ENCODE measurements at places on chromosomes 2 and 18.

- no peak for DNase-seq
These were observed 157.9 kb upstream of the TTC39C start for GRCh38 chr18:23856466-23857163.

GRCh38 chr2:69119104-69119894, 106.3 kb downstream of the ANTXR1 start:
- no peak for DNase-seq

DNA sequence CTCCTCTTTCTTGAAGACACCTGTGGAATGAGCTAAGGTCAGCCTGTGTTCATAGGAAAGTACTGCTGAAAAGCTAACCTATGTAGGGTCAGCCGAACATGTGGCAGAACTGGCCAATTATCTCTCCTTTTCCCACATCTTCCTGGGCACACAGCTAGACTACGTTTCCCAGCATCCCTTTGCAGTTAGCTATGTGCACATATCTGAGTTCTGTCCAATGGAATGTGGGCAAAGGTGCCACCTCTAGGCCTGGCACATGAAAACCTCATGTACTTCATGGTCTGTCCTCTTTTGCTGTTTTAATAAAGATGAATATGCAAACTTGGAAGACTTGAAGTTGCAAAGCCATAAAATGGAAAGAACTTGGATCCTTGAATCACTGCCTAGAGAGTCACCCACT, 352.6 kb downstream of the TNS1 start:
- DNase-seq, result no peak

- DNase-seq, result no peak
These were observed 50.9 kb upstream of the KCNE4 start for GRCh38 chr2:223000872-223001796.

- DNase-seq, result no peak
These were observed 18.6 kb downstream of the SERPINE2 start for GRCh38 chr2:224020523-224020922.

DNA sequence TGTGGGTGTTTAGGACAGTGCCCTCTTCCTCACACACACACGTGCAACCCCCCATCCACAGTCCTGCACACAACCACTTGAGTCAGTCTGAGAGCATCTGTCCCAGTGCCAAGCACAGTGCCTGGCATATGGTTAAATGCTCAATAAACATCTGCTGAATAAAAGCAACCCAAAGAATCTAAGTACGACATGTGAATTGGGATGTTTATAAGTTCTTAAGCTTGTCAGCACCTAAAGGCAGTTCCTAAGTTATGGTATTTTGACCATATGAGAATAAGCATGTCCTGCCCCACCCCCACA, 37.8 kb downstream of the CAPN13 start:
- DNase-seq, result no peak

DNA sequence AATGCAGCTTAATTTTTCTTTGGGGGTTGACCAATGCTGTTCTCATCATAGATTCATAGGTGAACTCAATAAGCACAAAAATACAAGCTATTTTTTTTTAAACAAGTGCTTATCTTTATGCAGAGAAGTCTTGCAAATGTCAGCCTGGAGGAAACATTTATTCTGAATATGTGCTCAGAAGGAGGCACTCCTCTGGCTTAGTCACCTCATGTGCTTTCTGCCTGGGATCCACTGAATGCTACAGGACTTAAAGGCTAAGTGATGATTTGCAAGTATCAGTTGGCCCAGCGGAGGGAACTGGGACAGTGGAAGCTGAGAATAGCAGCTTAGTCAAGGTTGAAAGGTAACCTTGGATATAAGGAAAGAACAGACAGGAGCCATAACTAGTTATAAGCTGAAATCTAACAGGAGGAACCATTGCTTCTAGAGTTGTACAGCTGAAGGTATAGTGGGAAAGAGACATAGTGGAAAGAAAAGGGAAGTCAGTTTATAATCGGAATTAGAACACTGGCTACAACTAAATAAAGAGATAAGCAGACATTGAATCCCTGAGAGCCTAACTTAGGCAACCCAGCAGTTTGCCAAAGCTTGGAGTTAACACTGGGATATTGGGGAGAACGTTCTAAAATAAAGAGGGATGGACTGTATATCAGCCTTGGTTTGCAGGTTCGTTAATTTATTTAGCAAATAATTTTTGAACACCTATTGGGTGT, 488.7 kb downstream of the SUCLG1 start:
- DNase-seq, result no peak

DNA sequence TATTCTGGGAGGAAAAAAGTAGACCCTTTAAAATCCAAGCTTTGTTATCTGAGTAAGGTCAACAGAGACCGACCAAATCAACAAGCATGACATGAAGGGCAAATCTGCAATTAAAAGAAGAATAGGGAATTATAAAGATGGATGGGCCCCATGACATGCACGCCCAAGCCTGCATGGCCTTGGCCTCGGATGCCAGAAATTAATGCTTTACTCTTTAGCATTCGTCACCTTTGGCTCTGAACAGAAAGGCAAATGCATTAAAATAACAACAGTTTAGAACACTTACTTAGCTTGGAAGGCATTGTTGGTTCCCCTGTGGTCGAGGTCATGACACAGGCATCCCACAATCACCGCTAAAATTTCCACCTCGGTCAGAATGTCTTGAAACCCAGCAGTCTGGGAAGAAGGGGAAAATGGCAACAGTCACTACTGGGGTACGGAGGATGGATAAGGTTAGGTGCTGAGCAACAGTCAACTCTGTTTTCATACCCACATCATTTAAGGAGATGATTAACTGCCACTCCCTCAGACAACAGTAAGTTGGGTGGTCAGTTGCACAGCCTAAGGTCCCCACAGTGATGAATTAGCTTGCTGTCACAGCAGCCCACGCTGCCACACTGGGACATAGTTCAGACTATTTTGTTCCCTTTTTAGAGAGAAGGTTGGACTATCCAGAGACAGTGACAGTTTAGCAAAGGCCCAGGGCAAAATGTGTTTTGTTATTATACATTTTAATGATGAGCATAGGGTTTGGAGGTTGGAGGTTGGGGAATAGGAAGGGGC, 319.1 kb downstream of the AGPS start:
- DNase-seq, result no peak

DNA sequence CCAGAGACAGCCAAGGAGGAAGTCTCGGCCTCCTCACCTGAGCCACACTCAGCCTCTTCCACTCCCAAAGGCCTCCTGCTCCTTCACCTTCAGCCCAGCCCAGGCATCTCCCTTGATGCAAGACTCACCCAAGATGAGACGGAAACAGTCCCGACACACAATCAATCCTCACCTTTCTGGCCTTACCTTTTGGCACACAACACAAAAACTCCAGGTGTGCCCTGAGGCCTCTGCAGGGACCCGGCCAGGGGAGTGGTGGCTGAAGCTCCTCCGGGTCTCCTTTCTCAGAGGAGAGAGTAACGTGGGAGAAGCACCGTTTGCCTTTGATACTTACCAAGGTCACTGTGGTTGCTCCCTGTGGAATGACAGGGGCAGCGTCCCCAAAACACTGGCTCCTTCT, 23.8 kb upstream of the EFHD1 start:
- DNase-seq, result no peak

DNA sequence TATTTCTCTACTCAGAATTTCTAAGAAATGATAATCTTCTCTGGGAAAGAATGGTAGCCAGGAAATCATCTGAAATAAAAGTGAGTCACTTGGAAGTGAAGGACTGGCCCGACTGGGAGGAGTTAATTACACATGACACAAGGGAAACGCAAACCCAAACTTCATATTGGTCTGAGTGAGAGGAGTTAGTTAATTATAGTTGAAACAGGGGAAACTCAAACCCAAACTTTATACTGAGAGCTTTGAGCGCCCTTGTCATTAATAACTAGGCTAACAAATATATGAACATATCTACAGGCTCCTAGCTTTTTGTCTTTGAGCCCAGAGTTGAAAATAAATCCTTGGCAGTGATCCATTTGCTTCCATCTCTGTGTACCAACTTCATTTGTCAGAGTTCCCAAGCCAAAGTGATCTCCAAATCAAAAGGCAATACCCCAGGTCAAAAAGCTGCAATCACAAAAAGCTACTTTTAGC, 187.8 kb upstream of the COL3A1 start:
- DNase-seq, result peak; percentile 67

DNA sequence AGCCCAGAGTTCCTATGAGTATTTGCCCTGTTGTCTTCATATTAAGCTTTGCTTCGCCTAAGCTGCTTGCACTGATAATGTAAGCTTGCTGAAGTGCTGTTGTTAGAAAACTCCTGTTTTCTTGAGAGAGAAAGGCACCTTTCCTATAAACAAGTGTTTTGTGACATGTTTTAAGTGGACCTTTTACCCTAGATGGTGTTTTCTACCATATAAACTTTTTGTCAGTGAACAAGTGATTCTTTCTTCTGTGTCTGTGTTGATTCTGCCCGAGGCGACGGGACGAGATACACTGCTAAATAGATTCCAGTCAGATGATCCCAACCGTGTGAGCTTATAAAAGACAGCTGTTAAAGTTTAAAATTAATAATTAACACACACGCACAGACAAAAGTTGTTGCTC, 24.1 kb downstream of the CABLES1 start:
- no peak for DNase-seq

GRCh38 chr2:28544922-28545589, 49.2 kb downstream of the PLB1 start:
- no peak for DNase-seq

DNA sequence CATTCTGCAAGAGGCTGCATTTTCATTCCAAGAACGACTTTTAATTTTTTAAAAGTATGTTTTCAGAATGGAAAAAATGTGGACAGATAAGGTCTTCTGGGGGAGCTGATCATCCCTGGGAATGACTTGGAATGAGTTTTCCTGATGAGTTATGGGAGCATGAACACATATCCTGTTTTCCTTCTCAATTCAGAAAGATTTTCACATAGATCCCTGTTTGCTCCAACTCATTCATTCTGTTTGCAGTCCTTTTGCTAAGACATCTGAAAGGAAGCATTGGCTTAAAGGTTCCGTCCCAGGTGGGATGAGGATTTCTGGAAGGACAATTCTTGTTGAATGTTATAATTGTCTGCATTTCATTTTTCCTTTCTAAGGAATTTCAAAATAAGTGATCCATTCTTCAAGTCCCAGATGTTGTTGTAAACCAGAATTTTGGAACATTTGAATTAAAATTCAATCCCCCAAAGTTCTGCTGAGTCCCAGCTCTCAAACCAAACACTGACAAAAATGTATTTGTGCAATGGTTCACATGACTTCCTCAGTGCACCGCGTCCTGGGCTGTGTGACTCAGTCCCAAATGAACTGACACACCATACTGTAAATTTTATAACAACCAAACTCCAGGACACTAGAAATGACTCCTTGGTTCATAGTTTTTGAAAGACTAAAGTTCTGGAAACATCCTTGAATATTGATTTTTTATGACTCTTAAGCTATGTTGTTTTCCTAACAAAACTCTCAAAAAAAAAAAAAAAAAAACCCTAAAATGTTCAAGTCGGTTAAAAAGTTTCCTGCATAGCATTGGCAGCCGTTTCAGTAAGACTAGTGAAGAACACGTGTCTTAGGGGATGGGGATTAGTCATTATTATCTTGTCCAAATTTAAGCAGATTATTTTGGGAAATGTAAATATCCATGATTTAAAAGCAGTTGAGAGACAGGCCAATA, 281.8 kb upstream of the TCF4 start:
- DNase-seq, result peak; percentile 88

DNA sequence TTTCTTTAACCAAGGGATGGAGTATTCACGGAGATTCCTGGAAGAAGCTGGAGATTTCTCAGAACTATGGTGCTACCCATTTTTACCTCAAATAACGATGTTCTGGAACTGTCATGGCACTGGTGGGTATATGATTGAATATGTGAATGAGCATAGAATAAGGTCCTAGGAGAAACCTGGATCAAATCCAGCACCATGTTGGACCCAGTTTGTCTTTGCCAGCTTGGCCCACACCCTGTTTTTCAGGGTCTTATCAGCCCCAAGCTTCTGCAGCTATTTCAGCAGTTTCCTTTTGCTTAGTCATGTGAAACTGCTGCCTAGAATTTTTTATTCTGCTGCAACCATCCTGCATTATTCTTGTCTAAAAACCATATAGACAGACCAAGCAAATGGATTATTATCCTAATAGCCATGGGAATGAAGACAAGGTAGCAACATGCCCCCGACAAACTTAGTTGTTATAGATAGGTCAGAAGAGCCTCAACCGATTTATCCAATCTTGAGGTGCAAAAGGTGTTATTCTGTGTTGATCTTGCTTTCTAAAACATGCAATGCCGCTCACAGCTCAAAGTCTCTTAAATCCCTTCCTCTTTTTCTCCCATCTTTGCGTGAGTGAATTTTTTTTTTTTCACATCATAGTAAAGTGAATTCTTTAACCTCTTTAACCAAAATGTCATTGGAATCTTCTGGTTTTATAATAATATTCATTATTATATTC, 133.6 kb downstream of the PRPF40A start:
- no peak for DNase-seq

DNA sequence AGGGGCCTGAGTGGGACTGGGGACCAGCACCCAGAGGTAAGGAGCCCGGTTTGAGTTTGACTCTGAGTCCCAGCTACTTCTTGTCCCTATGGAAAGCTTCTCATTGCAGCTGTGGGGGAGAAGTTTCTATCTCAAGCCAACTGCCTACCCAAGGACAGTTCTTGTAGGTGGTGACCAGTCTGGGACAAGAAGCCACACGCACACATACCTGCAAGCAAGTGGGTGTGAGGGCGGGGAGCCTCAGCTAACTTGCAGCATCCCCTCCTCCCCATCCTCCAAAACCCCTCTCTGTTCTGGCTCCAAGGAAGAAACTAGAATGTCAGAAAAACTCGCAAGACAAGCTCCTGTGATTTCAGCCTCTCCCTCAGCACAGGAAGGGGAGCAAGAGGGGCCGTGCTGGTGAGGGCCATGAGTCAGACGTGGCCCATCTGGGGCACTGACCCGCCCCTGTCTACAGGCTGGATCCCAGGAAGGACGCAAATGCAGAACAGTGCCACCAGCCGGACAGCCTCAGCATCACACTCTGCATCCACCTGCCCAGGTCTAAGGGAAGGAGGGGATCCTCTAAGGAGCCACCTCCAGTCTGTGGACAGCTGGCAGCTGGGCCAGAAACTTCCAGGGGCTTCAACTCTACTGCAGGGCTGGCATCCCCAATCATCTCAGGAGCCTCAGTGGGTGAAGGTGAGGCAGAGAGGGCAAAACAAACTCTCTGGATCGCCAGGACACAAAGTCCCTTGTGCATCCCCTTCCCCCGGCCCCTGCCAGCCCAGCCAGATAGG, 103.4 kb downstream of the TNS1 start:
- DNase-seq, result no peak

- DNase-seq, result peak; percentile 85
These were observed 77.4 kb upstream of the NPAS2 start for GRCh38 chr2:100742277-100743254.

All from muscle of arm (tissue), 14 donors.